Pericardium fibroblast (primary cell): ENCODE measurements at places on chromosomes 5 and 9. TPM values are rescaled to one million over a fixed set of nuclear protein-coding genes. Genes with fewer than 3 reads are reported as not detected.

CEP72 gene
- total RNA-seq = 1.2 and 4.3 TPM in 2 replicates

KYAT1 gene
- total RNA-seq = 2.7 and 5.8 TPM in 2 replicates

ZNF483 gene
- 1.0 and 2.0 TPM in 2 replicates for total RNA-seq

S1PR3 gene
- 28.1 and 43.0 TPM in 2 replicates for total RNA-seq

QRFP gene
- not detected in 2 replicates for total RNA-seq

AJM1 gene
- 2.0 TPM in 2 replicates for total RNA-seq

IGIP gene
- 3.6 and 5.5 TPM in 2 replicates for total RNA-seq

SH3RF2 gene
- total RNA-seq = 0.70 and 1.4 TPM in 2 replicates

CLTA gene
- 354 and 431 TPM in 2 replicates for total RNA-seq

ARSI gene
- 3.3 and 7.2 TPM in 2 replicates for total RNA-seq

INSL6 gene
- not detected in 2 replicates for total RNA-seq

RALGDS gene
- 14.6 and 15.3 TPM in 2 replicates for total RNA-seq

LAMC3 gene
- 0.09 and 5.1 TPM in 2 replicates for total RNA-seq

PCDHA11 gene
- not detected in 2 replicates for total RNA-seq

KLF9 gene
- 48.2 and 68.5 TPM in 2 replicates for total RNA-seq

SYK gene
- not detected in 2 replicates for total RNA-seq

NDST1 gene
- 86.9 and 110 TPM in 2 replicates for total RNA-seq

EDIL3 gene
- 31.6 and 73.9 TPM in 2 replicates for total RNA-seq

PRDM9 gene
- not detected in 2 replicates for total RNA-seq

C9orf50 gene
- not detected in 2 replicates for total RNA-seq

TMEM252 gene
- not detected in 2 replicates for total RNA-seq

ABL1 gene
- 47.7 and 59.8 TPM in 2 replicates for total RNA-seq

TNFSF15 gene
- total RNA-seq = 0.26 and 0.35 TPM in 2 replicates

NCBP1 gene
- 16.6 and 41.5 TPM in 2 replicates for total RNA-seq

PDE8B gene
- 0.09 and 0.47 TPM in 2 replicates for total RNA-seq

CBY3 gene
- not detected in 2 replicates for total RNA-seq

TCOF1 gene
- total RNA-seq = 15.0 and 15.3 TPM in 2 replicates

VCP gene
- total RNA-seq = 178 and 219 TPM in 2 replicates

OSMR gene
- 53.1 and 74.9 TPM in 2 replicates for total RNA-seq

MORN5 gene
- not detected in 2 replicates for total RNA-seq

SELENOP gene
- total RNA-seq = 134 and 182 TPM in 2 replicates

NDUFAF2 gene
- total RNA-seq = 31.0 and 38.1 TPM in 2 replicates

PRR7 gene
- total RNA-seq = 11.8 and 15.1 TPM in 2 replicates

SUSD3 gene
- total RNA-seq = 3.7 and 8.6 TPM in 2 replicates

ORM2 gene
- not detected in 2 replicates for total RNA-seq

GADD45G gene
- total RNA-seq = 1.2 TPM in 1 of 2 replicates, not detected in the other

RASA1 gene
- total RNA-seq = 16.6 and 26.3 TPM in 2 replicates

HMGCR gene
- 54.6 and 78.7 TPM in 2 replicates for total RNA-seq

BTNL8 gene
- total RNA-seq = 1.2 TPM in 1 of 2 replicates, not detected in the other

SAP30L gene
- 13.0 and 21.2 TPM in 2 replicates for total RNA-seq
